ENCODE measurements at places on chromosomes 13 and 19.

DNA sequence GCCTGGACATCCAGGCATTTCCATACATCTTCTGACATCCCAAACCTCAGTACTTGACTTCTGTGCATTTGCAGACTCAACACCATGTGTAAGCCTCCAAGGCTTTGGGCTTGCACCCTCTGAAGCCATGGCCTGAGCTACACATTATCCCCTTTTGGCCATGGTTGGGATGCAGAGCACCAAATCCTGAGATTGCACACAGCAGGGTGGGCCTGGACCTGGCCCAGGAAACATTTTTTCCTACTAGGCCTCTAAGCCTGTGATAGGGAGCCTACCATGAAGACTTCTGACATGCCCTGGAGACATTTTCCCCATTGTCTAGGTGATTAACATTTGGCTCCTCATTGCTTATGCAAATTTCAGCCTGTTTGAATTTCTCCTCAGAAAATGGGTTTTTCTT, 853.4 kb upstream of the SPRY2 start:
- no peak for DNase-seq

- DNase-seq, result no peak
These were observed 128.0 kb upstream of the VSTM2B start for GRCh38 chr19:29397748-29398147.

- peak; percentile 42 for DNase-seq
These were observed 339.0 kb downstream of the RFC3 start for GRCh38 chr13:34156841-34157365.

- DNase-seq, result peak; percentile 17
These were observed 1.7 kb downstream of the DPY19L3 start for GRCh38 chr19:32407004-32407992.

DNA sequence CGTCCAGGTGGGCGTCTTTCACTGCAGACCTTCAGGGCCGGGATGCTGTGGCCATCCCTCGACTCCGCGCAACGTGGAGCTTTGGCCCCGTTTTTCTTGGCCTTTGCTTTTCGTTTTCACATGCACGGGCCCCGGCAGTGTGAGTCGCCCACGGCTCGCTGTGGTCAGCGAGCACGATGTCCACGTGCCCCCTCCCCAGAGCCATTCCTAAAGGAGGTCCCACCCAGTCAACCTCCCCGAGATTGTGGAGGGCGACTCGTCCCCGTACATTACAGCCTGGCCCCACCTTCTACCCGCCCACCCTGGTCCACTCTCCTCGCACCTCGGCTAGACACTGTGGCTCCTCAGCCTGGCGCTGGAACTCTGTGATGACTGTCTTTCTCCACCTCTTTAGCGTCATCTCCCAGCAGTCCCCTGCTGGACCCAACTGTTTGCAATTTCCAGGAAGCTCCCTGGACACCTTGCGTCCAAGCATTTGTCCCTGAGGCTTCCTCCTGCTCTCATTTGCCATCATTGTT, 405 bp downstream of the ZNF446 start:
- DNase-seq, result no peak

GRCh38 chr13:43107780-43108179, 84.4 kb downstream of the DNAJC15 start:
- DNase-seq, result no peak

GRCh38 chr13:101931186-101931585, 470.7 kb downstream of the FGF14 start:
- DNase-seq, result no peak

All from suppressor macrophage treated with lipopolysaccharide for 1 hour (primary cell).